ENCODE measurements at places on chromosomes 7 and 10. TPM values are rescaled to one million over a fixed set of nuclear protein-coding genes. Genes with fewer than 3 reads are reported as not detected.

DNA sequence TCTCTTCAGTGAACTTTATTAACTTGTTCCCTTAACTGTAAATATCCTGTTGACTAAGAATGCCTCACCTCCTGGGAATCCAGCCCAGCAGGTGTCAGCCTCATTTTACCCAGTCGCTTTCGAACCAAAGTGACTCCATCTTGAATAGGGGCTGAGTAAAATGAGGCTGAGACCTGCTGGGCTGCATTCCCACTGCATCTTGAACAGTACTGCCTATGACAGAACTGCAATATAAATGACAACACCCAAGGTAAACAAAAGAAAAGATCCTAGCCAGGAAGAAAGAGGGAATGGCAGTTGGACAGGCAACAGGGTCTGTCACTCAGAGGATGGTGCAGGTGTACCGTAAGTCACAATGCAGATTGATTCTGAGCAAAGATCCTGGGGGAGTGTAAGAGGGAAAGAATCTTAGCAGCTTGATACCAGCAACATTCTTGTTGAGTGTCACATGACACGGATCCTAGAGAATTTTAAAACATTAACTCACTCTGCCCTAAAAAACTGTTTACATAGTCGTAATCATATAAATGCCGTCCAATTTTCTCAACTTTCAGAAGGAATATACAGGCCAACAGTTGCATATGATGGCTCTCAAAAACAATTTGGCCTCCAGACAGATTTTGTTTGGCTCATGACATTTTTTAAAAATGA lies 4.4 kb upstream of the FAM107B start:
- DNase-seq = no peak

DNA sequence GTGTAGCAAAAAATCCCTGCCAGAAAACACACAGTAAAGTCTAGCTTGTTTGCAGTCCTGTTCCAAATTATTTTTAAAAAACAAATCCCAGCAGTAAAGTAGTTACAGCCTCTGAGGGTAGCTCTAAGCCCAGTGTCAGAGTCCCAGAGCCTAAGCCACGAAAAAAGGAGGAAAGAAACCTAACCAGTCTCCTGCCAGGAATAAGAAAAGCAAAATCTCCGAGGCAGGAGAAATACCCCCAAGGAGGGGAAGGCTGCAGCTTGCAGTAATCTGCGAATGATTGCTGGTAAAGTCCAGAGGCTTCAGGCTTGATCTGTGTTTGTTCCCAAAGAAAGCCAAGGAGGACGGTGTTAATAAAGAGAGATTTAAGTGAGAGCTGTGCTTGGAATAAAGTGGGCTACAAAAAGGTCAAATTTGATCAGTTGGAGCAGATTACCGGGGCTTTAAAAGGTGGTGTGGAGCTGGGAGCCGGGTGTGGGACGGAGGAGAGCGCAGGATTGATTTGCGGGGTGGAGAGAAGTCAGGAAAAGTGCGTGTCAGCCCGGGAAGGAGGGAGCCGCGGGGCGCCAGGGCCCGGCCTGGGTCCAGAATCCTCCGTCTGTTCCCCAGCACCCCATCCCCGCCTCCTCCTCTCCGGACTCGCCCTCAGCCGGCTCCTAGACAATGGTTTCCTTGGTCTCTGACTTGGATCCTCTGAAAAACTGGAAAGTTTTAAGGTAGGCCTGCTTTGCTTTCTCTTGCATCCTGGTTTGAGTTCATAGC lies 219.4 kb upstream of the CELF2 start:
- DNase-seq = no peak

Gene NOLC1
- total RNA-seq = 65.5 TPM

DNA sequence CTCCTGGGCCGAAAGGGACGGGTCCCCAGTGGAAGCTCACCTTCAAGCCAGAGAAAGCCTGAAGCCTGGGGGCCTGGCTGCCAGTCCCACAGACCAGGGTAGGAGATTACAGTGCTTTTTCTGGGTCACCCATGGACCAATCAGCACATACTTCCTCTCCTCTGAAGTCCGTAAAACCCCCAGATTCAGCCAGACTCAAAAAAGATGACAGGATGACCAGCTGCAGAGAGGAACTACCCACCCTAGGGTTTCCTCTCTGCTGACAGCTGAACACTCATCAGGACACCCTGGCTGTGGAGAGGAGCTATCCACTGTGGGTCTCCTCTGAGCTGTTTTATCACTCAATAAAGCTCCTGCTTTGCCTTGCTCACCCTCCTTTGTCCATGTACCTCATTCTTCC lies 78.0 kb downstream of the SAMD9 start:
- no peak for DNase-seq

GRCh38 chr10:79137300-79137756 lies 68.6 kb downstream of the ZMIZ1 start:
- DNase-seq = no peak

DNA sequence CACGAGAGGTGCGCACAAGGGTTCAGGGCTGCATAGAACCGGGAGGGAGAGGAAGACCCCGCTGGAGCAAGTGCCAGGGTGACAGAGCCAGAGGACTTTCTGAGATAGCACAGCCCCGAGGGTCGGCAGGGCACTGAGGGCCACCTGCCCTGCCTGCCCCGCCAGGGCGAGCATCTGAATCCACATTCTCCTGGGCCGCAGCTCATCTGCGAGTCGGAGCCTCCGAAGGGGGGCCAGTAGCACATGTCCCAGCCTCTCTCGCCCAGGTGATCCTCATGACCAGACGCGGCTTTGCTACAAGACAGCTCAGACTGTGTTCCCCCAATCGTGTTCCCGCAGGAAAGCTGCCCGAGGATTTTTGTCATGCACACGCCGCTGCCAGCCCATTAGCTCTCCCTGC lies 71.2 kb downstream of the ADARB2 start:
- DNase-seq = no peak

GRCh38 chr10:29345144-29345909 lies 56.5 kb downstream of the LYZL1 start:
- DNase-seq = no peak

Gene WASHC2A
- total RNA-seq = 49.3 TPM

GRCh38 chr10:3136763-3137611 lies 35.6 kb downstream of the PITRM1 start:
- no peak for DNase-seq

- no peak for DNase-seq
Observed at GRCh38 chr10:70186571-70186970, 16.3 kb upstream of the SAR1A start.

DNA sequence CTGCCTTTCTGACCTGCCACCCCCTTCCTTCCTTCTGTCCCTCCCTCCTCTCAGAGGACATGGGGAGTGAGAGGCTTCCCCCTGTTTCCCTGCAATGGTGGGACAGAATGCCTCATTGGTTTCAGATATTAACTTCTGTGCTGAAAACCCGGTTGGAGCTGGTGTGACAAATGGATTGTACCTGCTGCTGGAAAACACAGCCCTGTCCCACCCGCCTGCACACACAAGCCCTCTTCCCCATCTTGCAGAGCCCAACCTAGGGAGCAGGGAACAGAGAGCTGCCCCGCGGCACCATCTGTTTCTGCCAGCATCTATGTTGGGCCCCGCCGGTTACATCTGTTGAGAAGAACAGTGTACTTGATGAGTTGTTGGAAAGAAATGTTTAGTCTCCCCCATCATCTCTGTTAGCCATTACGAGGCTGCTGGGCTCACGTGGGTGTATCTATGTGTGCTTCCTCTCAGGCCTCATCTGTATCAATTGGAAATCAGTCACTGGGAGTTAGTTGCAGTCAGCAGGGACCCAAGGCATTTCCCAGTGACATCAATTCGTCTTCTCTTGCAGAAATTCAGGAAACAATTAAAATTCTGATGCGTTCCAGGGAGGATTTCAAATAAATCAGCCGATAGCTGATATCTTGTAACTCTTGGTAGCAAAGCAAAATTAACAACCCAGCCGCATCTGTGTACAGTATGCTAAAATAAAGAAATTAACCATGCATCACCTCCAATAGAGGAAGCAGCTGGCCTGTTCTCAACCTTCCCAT lies 725.6 kb upstream of the GALNT17 start:
- no peak for DNase-seq

DNA sequence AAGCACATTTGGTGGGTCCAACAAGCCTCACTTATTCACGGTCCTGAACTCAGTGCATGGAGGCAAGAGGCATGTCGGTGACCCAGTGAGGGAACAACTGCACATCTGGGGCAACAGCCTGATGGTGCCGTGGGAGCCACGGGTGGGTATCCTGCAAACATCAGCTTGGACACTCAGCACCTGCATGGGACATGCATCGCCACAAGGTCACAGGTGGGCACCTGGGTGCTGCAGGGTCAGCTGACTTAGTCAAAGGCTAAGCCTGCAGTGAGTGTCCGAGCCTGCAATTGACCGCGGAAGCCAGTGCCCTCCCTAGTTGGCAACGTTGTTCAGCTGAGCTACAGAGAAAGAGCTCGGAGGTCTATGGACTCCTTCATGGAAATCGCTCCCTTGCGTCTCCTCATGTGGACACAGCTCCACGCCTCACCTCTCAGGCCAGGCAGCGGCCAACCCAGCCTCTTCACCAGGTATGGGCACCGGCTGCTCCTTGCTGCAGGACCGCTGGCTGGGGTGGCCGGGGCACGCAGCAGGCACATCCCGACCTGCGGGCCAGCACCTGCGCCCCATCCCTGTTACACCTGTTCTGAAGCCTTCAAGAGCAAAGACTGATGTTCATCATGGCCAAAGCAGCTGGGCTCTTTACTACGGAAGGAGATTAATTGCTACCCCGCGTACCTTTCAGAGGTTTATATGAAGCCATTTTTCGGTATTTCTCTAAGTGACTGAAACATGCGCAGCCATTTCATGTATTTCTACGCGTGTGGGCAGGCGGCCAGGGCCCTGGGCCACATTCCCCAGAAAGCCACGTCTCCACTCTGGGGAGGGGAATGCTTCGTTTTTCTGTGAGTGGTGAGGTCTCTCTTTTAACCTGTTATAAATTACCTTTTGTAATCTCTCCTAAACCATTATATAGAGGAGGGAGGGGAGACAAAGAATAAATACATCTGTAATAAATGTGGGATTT lies 380.7 kb downstream of the DNAJB6 start:
- DNase-seq = no peak

GRCh38 chr10:120262857-120263547 lies 194.0 kb upstream of the PLPP4 start:
- no peak for DNase-seq

DNA sequence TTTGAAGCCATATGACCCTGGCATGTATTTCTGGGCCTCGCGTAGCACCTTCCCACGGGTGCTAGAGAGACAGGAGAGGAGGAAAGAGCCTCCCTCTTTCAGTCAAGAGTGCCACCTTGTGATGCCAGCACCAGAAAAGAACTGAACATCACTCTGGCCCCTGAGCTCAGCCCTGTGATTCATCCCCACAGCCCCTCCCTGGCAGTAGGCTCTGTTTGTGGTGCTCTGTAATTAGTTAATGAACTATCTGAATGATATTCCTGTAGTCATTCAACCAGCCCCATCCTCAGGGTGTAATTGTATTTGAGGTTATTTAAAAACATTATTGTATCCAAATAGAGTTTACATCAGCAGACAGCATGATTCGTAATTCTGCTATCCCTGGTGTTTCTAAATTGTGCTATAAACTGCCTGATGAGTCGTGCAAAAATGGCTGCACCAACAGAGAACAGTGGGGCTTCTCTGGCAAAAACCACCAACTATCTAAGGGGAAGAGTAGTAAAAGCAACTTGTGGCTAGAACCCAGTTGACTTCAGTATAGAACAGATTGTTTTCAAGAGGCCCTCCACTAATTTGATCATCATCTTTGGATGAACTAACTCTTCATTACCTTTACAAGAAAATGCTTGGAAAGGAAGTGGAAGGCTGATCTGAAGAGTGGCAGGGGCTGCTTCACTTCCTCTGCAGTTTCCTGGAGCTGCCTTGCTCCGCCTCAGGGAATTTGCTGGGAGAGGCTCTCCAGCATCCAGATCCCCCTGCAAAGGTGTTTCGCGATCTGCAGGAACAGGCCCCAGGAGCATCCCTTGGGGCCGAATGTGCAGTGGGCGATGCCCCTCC lies 23.7 kb upstream of the TIAL1 start:
- no peak for DNase-seq

- no peak for DNase-seq
Observed at GRCh38 chr7:159033956-159034355, 110.7 kb downstream of the VIPR2 start.

Gene CDNF
- 5.8 TPM for total RNA-seq

- no peak for DNase-seq
Observed at GRCh38 chr10:124084708-124085107, 8.7 kb downstream of the CHST15 start.

DNA sequence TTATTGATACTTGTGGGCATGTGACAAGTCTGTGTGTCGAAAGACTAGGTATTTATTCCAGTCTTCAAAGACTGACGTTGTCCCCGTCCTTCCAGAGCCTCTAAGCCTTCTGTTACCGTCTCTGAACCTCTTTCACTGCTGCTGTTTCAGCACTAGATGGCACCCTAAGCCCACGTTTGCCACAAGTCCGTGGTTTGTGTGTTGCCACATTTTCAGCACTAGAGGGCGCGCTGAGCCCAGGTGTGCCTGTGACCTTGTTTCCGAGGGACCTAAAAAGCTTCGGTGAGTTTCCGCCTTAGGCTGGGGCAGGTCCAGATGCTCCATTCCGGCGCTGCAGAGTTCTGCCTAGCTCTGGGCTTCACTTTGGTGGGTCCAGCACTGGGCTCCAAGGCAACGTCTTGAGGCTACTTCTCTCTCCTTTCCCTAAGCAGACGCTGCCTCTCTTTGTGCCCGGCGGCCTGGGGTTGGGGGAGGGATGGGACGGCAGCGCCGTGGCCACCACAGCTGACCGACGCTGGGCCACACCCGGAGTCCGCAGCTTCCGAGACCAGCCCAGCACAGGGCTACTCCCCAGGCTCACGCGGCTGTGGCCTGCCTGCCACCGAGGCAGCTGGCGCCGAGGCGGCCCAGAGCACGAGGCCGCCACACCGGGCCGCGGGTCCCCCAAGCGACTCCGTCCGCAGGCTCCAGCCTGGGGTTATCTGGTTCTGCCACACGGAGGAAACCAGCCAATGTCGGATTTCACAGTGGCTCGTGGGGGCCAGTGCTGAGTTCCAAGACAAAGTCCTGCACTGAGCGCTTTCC lies 520.2 kb downstream of the REEP3 start:
- peak; percentile 45 for DNase-seq

DNA sequence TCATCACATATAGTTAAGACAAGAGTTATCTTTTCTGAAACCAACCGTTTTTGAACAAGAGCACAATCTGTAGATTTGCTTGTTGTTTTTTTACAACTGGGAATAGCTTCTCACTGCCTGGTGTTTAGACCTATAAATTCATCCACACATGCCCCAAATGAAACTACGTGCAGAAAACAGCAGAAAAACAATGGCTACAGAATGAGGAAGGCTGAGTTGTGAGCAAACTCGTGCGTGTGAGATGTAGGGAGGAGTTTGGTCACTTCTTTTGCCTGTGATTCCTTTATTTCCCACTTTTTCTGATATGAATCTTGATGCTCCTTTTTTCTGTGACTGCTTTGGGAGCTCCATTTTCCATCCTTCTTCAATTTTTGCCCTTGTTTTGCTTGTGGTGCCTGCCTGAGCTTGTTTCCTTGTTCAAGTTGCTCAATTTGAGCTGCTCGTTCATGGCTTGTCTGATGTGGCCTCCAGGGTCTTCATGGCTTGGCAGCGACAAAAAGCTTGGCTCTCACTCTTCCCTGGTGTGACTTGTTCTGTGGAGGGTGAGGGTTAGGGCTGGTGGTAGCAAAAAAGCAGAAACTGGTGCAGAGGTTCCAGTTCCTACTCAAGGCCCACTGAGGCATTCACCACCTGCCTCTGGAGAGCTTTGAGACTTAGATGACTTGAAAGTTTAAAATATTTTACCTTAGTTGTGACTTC lies 76.9 kb downstream of the ZNF365 start:
- DNase-seq = no peak
